Stimulated activated CD8-positive, alpha-beta memory T cell treated with anti-CD3 and anti-CD28 coated beads, Interleukin-4, amount 100 ng/mL, for 4 hours (primary cell): ENCODE measurements at places on chromosomes 1 and 21.

- no peak for DNase-seq
These were observed 304.4 kb upstream of the LYPLAL1 start for GRCh38 chr1:218869276-218869675.

- DNase-seq: no peak
These were observed 17.4 kb upstream of the GPR137B start for GRCh38 chr1:236124965-236125364.

DNA sequence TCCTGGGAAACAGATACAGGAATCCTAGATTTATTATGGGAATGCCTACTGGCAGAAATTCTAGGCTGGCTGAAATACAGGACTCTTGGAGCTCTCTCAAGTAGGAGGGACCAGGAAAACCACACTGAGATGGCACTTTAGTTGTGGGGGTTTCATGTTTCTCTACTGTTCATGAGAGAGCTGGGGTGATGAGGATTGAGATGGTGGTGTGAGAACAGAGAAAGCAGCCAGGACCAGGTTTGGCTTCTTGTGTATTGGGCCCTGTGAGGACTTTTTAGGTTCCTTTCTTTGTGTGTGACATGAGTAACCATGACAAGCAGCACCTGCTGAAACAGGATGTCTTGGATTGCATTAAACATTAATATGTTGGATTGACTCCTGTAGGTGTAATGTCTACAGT is 4.9 kb downstream of the ARID1A start:
- DNase-seq: no peak

DNA sequence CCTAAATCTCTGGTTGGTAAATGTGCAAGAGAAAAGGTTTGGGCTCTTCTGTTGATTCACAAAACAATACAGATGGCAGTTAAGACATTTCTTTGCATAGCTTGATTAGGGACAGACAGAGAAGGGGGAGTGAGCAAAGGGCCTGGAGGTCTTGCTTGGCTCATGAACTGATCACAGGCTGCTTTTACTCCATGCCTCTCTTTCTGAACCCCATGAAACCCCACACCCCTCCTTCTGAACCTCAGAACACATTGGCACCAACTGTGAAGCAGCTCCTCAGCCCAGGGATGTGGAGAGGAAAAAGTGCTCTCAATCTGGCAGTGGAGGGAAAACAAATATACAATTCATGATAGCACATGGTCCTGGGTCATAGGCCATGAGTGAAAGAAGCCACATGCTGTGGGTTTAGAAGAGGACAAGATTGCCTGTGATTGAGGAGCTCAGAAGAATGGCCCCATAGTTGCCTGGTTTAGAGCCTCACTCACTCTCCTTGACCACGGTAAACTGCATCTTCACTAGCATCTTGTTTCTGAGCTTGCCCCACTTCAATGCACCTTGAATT is 111.6 kb upstream of the GADD45A start:
- DNase-seq: no peak

DNA sequence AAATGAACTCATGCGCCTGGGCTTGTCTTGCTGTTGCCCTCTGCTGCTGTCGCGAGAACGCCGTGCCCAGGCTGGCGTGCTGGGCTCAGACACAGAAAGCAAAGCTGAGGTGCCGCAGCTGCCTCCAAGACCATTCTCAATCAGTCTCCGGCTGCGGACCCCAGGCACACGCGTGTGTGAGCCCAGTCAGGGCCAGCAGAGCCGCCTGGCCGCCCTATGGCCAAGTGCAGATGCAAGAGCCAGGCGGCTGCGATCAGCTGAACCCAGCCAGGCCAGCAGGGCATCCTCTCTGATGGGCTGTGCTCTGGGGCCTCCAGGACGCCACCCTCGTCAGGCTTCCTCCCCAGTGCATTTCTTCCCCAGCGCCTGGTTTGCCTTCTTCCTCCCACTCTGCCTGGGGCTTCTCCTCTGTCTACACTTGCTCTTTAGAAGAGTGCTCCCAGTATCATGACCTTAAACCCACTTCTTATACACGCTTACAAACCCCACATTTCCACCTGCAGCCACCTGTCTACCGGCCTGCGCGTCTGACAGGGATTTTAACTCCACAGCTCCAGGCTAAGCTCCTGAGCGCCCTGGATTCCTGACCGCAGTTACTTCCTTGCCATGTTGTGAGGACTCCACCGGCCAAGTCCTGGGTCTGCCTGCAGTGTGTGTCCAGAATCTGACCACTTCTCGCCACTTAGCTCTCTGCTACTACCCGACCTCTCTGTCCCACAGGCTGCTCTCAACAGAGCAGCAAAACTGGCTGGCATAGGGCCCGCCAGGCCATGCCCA is 21.7 kb upstream of the LRRC47 start:
- DNase-seq: no peak
